ENCODE measurements at places on chromosomes 7 and 10.

DNA sequence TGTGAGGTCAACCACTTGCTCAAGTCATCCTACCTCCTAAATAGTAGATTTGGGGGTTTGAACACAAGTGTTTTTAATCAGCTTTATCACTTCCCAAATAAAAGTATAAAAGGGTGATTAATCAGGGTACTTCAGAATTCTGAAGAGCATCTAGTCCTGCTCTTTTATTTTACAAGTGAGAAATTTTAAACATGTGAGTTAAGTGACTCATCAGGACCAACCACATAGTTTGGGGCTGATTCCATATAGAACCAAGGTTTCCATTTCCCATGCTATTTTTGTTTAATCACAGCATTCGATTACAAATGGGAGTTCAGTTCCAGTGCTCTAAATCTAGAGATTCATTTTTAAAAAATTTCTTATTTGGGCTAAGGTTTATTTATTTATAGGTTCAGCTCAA lies 113.4 kb downstream of the GPR158 start:
- DNase-seq: no peak

- no peak for DNase-seq
Observed at GRCh38 chr7:46446151-46446550, 525.1 kb upstream of the IGFBP3 start.

GRCh38 chr10:5999440-6000165 lies 22.3 kb upstream of the IL15RA start:
- DNase-seq: no peak

GRCh38 chr7:21616091-21616490 lies 73.3 kb downstream of the DNAH11 start:
- no peak for DNase-seq

DNA sequence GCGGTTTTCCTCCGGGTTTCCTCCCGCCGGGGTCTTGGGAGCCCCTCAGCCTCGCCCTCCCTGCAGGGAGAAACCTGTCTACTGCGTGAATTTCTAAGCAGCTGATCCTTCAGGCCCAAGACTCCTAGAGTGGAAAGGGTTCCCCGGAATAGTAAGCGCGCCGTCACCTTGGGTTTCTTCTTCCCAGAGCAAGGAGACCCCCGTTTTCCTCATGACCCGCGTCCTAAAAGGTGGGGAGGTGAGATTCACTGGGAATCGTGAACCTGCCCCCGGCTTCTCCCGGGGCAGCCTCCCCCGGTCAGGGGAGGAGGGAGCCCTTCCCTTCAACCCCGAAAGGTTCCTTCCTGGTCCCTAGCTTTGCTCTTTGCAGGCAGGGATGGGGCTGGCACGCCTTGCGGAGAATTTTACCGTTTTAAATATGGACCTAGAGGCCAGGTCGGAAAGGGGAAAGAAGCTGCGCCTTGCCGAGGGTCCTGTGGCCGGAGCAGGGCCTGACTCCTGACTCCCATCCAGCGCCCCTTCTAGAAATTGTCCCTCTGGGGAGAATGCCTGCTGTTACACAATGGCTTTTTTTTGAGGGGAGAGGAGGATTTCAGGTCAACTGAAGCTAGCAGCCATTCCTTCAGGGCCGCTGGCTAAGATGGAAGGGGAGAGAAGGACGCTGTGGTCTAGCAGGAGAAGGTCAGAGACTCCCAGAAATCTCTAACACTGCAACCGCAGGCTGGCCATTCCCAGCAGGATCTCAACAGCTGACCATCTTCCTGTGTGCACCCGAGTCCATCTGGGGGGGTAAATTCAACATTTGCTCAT lies 11.6 kb upstream of the MNX1 start:
- DNase-seq: no peak

DNA sequence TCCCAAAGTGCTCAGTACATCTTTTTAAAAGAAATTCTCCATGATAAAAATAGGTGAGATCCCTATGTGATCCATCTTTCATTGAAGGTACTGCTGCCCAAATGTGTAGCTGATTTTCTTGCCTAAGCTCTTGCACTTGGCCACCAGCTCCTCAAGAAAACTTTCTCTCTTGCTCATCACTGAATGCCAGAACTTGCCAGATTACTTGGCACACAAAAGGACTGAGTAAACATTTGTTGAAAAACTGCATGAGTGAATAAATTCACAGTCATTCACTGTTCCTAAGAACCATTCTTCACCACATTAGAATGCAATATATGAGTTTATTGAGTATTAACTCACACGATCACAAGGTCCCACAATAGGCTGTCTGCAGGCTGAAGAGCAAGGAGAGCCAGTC lies 99.9 kb downstream of the TRIL start:
- DNase-seq: no peak

- no peak for DNase-seq
Observed at GRCh38 chr7:105820363-105821066, 55.9 kb downstream of the ATXN7L1 start.

GRCh38 chr7:31569528-31569927 lies 55.6 kb downstream of the ITPRID1 start:
- DNase-seq: no peak

All from NAMALWA (cell line).